Esophagus squamous epithelium (tissue), 5 donors: ENCODE measurements at places on chromosomes 7 and 10.

GRCh38 chr7:42768045-42768444 lies 143.8 kb downstream of the C7orf25 start:
- no peak for DNase-seq

- DNase-seq: no peak
Observed at GRCh38 chr7:105028004-105028403, 14.0 kb downstream of the KMT2E start.

- no peak for DNase-seq
Observed at GRCh38 chr7:142516038-142516501, 233.2 kb upstream of the PRSS1 start.

- DNase-seq: no peak
Observed at GRCh38 chr7:151280388-151281019, 32.0 kb upstream of the SMARCD3 start.
